Activated naive CD8-positive, alpha-beta T cell treated with anti-CD3 and anti-CD28 coated beads, Interleukin-2, amount 50 U/mL, for 16 hours (primary cell): ENCODE measurements at places on chromosomes 2 and 18.

DNA sequence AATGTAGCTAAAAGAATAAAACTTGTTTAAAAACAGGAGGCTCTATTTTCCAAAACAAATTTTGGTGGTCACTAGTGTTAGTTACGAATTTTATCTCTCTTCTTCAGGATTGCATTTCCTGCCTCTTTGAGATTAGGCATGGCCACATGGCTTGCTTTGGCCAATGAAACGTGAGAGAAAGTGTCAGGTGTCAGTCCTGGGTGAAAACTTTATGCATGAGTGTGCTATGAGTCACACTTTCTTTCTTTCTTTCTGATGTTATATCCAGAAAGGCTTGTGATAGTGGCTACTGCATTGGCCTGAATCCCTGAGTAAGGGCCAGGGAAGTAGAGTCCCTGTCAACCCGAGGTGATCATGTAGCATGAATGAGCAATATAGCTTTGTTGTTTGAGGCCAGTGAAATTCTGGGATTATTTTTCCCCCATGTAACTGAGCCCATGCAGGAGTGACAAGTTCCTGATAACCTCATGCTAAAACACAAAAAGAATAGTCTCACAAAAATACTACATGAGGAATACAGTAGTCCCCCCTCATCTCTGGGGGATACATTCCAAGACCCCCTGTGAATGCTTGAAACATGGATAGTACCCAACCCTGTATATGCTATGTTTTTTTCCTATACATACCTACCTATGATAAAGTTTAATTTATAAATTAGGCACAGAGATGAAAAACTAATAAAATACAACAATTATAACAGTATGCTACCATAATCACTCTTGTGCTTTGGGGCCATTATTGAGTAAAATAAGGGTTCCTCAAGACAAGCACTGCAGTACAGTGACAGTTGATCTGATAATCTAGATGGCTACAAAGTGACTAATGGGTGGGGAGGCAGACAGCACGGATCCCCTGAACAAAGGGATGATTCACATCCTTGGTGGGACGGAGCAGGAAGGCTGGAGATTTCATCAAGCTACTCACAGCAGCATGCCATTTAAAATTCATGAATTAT lies 109.5 kb downstream of the CDC42EP3 start:
- no peak for DNase-seq

DNA sequence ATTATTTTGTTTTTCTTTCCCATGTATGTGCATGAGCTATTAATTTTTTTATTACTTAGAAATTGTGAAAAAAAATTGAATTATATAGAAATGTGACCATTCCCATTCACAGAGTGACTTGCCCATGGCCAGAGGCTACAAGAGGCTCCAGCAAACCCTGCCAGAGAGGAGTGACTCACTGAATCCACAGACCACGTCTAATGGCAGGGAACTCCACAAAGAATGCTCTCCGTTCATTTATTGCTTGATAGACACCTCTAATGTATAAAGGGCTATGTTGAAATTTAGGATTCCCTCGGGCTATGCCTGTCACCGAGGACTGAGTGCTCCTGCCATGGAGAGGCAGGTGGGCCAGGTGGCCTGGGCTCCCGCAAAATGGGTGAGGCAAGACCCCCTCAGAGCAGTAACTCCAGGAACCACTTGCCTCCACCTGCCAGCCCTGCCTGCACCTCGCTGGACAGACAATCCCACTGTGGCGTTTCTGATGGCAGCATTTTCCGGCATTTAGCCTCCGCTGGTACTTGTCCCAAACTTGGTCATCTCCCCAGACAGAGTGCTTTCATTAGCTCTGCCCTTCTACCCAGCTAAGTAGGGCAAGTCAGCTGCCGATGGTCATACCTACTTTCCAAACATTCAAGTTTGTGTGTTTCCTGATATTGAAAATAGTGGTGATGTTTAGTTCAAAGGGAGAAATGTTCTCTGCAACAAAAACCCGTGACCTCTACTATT lies 200.3 kb downstream of the PRKCE start:
- no peak for DNase-seq

GRCh38 chr2:109332880-109333279 lies 203.9 kb downstream of the SH3RF3 start:
- DNase-seq, result no peak

- DNase-seq, result no peak
Observed at GRCh38 chr2:195636890-195637289, 20.1 kb upstream of the SLC39A10 start.

- no peak for DNase-seq
Observed at GRCh38 chr2:7665880-7666279, 748.7 kb downstream of the RNF144A start.

GRCh38 chr2:45469314-45470099 lies 141.6 kb downstream of the SRBD1 start:
- no peak for DNase-seq

DNA sequence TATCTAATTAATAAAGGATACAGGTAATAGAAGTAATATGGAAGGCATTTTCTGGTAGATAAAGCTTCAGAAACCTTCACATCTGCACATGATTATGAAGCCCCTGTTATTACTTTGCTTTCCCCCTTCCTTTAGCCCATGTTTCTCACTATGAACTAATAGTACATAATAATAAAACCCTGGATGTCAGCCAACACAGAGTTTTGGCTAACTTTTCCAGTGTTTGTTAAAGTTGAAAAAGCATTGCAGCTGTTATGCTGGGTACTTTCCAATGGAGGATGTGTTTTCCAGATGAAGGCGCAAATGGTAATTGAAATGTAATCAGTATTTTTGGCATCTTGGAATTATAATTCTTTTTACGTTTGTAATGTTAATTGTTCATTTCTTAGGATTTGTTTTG lies 43.5 kb downstream of the SPTBN1 start:
- DNase-seq, result no peak

DNA sequence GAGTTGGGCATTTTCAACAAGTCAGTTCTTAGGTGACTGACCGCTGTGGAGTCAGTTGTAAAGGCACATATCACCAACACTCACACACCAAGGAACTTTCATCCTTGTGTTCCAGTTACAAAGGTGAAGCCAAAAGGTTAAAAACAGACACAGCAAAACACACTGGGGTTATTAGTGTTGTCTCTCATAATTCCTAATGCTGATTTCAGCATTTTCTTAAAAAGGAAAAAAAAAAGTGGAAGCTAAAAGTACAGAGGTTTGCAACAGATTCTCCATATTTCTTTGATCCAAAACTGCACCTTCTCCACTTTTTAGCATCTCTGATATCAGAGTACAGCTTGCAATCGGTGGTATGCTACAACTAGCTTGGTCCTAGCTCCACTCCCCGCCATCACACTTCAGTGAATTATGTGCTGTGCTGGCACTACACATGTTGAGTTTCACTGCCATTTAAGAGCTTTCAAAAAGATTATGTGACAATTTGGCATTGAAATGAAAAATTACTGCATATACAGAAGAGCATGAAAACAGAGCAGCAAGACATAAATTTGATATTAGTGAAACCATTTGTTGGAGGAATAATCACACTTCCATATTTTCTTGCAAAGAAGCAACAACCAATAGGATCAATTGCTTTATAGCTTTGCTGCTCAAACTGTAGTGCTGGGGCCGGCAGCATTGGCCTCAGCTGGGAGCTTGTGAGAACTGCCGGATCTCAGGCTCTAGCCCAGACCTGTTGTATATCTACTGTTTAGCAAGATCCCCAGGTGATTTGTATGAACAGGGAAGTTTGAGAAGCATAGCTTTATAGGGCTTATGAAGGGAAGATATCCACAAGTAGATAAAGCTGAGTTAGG lies 62.3 kb upstream of the DAPL1 start:
- no peak for DNase-seq

- DNase-seq, result no peak
Observed at GRCh38 chr18:11268741-11269233, 119.4 kb upstream of the PIEZO2 start.

- DNase-seq, result no peak
Observed at GRCh38 chr2:2889646-2890045, 488.0 kb downstream of the EIPR1 start.

DNA sequence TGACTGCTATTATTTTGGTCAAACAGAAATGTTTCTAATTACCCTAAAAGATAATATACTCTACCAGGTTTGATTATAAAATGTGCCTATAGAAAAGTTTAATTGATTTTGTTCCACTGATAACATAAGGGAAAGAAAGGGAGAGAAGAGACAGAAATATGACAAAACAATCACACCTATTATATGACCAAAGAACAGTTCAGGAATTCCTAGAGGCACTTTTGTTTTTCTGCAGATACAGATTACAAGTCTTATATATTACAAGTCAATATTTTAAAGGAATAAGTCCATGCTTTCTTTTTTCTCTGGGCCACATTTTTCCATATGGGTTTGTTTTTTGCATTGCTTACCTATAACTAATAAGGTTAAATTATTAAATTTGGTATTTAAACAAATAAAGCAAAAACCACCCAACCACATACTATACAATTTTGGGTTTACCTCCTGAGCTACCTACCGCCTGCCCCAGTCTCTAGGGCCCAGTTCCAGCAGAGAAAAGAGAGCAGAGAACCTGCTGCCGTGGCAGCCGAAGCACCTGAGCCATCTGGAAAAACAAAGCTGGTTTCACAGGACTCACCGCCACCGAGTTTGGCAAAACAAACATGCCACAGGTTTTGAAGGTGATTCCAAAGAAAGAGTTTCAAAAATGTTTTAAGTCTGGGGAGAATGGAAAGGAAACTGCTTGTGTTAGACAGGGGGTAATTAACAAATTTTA lies 92.1 kb downstream of the DYM start:
- DNase-seq, result no peak

- DNase-seq, result no peak
Observed at GRCh38 chr2:122692400-122693083, 937.1 kb downstream of the TSN start.

DNA sequence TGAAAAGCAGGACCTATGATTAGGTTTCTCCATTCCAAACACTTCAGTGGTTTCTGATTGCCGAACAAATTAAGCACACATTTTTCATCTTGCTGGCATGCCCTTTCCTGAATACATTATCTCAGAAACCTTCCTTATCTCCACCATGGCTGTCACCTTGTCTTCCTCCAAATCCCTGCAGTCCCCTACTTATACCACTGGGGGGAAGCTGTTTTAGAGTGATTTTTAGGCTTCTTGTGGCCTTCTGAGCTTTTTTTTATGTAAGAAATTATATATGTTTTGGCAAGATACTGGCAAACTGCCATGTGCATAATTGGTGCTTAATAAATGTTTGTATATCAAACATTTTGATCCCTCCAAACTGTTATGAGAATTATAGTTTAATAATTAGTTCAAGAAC lies 229.2 kb downstream of the MYT1L start:
- DNase-seq, result no peak

DNA sequence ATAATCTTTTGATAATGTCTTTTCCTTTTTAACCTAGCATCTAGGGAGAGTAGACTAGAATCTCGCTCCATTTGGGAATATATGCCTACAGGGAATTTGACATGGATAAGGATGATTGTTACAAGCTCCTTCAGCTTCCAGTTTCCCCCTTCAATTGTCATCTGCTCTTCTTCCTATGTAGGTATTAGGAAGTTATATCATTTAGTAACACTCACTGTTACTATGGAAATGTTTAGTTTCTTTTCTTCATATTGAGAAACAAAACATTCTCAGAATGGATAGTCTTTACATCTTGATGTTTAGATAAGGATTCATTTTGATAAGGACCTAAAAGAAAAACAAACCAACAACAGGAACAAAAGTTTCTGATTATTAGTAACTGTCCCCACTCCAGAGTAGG lies 127.6 kb downstream of the PHLPP1 start:
- DNase-seq, result no peak

GRCh38 chr2:41926614-41927580 lies 120.9 kb upstream of the PKDCC start:
- no peak for DNase-seq

- DNase-seq, result no peak
Observed at GRCh38 chr18:785242-785641, 26.8 kb downstream of the YES1 start.

DNA sequence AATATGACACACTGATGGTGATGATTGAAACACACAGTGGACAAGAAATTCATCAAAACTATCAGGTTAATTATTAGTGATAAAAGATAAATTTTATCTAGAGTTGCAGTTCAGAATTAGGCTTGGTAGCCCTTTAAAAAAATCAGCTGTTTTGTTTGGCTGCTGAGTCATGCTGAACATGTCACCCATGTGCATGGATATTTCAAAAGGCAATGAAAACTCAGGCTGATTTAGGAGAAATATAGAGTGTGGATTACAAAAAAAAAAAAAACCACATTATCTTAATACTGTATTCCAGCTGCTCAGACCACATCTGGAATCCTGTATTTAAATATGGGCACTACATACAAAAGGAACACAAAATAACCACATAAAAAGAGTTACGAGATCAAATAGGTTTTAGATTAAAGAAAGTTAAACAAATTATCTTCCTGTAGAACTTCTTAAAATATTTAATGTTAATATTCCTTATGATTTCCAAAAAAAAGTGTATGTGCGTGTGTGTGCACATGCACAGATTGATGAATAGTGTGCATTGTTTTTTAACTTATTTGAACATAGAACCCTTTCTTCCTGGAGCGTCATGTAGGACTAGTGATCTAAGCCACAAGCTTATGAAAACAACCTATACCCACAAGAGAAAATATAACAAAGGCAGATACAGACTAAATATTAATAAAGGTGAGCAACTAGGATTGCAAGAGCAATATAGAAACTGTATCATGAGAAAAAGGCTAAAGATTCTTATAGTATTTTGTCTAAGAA lies 186.2 kb downstream of the STK39 start:
- DNase-seq, result no peak

- DNase-seq, result no peak
Observed at GRCh38 chr2:120892271-120892966, 156.8 kb downstream of the GLI2 start.

DNA sequence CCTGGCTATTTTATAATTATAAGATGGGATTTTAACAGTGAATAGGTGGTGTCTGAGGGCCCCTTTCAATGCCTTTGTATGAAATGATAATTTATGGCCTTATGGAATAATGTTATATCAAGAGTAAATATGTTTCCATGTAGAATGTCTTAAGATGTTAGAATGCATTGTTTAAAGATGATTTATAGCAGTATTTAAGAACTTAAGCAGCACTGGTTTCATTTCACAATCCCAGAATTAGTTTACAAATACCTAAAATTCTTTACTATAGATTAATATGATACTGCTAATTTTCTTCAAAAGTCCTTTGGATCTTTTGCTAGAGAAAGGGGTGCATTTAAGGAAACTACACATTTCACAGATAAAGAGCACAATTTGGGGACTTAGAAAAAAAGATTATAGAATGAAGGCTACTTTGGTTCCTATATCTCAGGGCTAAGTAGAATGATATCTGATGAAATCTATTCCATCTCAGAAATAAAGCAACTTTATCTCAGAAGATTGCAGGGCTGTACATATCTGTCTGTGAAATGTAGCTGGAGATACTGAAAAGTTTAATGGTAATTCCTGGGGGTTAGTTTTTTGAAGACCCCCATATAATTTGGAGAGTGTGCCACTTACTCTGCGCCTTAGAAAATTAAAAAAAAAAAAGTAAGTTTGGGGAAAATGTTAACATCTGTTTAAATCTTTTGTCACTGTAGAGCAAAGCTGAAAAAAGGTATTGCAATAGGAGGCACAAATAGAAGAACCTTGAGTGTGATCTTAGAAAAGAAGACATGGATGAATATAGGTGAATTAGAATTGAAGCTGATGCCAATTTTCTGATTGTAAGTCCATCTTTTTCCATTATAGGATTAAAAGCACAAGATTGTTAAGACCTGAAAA lies 123.4 kb downstream of the GULP1 start:
- no peak for DNase-seq
